ENCODE measurements at places on chromosomes 4 and X.
A peak's percentile ranks its signal among the peaks of the same experiment; 100 is the strongest.

DNA sequence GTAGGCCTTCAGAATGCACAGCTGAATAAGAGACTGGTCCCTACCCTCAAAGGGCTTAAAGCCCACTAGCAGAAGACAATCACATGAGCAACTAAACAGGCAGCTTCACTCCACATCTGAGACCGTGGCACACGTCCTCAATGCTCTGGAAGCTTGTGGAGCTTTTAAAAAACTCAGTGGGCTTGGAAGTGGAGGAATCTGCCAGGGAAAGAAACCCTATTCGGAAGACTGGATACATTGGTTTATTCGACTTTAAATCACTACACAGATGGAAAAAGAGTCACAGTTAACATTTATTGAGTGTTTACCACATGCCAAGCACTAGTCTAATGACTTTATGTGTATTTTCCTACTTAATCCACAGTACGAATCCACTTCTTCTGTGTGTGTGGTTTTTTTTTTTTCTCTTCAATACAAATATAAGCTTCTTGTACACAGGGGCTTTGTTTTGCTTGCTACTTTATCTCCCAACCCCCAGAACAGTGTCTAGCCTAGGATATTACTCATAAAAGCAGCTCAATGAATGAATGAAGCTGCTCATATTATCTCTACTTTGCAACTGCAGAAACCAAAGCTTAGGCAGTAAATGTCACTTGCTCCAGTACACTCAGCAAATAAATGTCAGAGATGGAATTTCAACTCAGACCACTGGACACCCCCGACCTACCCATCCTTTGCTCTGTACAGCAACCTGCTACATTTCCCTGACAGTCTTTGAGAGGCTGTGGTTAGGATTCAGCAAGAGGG is 137.7 kb downstream of the LDB2 start:
- DNase-seq, result no peak

GRCh38 chrX:17521871-17522693 is 147.1 kb downstream of the NHS start:
- DNase-seq, result no peak

- no peak for DNase-seq
Observed at GRCh38 chrX:39734174-39734776, 363.5 kb downstream of the BCOR start.

DNA sequence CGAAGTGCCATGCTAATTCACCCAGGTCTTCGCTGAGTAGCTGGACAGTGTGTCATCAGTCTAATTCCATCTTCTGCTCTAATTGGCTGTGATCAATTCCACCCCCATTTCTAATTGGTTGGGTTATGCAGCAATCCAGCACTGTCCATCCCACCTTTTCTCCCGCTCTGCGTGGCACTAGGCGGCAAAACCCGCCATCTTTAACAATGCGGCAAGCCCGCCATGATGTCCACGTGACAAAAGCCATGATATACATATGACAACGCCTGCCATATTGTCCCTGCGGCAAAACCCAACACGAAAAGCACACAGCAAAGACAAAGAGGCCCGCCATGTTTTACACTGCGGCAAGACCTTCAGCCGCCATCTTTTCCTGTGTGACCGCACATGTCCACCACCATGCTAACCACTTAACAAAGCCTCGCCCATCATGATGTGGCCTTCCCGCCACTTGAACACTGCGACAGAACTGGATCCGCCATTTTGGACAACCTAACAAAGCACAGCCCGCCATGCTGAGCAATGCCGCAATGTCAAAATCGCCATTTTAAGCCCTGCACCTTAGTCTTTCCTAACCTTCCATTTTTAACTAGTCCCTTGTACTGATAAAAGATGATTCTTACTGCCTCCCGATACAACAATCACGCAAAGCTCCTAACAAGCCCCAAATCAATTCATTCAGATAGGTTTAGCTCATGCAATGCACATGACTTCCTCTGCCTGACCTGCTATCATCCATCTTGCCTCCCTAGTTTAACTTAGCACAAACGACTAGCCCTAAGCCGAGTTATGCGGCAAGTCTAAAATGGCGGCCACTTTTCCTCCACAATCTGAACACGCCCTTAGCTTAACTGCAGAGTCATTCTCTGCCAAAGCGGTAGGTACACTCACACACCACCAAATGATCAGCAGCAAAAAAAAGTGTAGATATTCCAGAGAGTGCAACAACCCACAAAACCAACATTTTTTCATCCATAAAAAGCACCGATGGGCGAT is 288.3 kb downstream of the CHIC1 start:
- DNase-seq, result peak; percentile 68

- no peak for DNase-seq
Observed at GRCh38 chr4:170599894-170600293, 510.1 kb upstream of the AADAT start.

DNA sequence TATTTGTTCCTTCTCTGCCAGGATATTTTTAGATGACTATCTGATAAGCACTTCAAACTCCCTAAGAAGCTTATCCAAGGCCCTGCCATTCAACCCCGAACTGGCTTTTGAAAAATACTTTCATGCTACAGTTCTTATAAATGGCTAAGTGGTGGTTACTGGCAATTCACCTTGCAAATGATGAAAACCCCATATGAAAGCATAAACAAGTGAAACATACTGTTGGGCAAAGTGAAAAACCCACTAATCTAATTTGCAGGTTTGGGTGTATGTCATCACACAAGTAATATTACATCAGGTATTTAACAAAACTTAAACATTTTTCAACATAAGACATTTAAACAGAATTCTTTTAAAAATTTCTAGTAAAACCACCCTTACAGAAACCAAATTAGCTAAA is 31.1 kb downstream of the TAPT1 start:
- no peak for DNase-seq

DNA sequence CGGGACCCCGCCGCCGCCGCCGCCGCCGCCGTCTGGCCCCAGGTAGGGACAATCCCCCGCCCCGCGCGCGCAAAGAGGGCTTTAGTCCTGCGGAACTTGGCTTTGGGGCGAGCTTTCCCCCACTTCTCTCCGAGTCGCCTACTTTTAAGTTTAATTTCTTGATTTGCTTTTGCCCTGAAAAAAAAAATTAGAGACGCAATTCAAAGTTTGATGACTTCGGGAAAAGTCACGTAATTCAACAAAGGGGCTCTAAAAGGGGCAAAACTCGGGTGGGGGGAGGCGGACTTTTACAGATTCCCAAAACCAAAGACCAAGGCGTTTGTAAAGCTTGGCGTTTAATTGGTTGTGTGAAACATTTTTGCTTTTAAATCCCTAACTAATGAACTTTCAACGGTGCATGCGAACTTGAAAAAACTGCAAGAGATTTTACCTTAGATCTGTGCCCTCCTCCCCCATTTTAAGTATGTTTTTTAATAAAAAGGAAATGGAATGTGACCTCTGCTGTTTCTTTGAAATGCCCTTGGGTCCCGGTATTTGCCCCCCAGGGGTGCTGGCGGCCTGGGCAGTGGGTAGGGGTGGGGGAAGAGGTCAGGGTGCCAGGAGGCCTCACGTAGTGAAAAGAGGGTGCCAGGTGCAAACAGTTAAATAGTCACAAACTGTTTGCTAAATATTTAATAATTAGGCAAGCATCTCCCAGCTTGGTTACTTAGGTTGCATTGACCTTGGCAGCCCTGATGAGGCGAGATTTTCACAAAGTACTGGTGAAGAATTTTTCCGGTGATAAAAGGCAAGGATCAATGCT is 209.7 kb downstream of the NWD2 start:
- no peak for DNase-seq

DNA sequence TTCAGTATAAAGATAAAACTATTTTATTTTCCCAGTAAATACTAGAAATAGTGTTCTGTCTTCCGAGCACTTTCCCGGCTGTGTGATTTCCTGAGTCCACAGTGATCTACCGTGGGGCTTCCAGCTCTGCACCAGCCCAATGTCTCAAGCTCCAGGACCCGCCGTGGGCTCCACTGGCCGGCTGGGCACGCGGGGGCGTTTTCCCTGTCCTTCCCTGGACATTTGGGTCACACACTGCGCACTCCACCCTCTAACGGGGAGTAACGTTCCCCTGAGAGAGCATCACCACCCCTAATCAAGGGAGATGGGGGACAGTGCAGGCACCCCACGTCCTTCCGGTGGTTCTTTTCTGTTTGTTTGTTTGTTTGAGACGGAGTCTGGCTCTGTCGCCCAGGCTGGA is 844.6 kb upstream of the FRG1 start:
- no peak for DNase-seq

- no peak for DNase-seq
Observed at GRCh38 chrX:25275159-25275558, 259.4 kb upstream of the ARX start.

GRCh38 chrX:71612256-71612655 is 6.1 kb downstream of the CXCR3 start:
- DNase-seq, result no peak

DNA sequence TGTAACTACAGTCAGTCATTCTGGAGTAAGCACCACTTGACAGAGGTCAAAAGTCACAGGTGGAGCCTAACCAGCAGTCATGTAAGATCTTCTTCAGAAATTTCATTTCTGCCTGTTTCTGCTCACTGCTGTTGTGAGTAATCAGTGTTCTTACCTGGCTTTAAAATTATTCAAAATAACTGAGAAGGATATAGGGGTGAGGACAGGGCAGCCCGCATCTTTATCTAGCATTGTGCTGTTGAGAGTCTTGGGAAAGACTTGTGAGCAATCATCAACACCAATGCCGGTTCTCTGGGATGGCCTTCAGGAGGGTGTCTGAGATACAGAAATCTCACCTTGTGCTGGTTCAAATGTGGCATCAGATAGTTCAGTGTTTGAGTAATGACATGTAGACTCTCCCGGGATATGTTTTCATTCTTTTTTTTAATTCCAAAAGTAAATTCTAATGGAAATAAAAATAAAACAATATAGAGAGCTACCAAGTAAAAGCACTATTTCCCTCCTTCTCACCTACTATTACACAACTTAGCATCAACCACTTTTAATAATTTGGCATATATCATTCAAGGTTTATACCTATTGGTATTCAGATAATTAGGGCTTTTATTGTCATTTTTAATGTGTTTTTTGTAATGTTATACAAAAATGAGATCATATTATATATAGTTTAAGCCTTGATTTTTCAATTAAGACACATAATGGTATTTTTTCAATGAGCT is 37.1 kb downstream of the AREG start:
- DNase-seq, result no peak

GRCh38 chrX:4805502-4805901 is 1092.1 kb upstream of the PRKX start:
- no peak for DNase-seq

DNA sequence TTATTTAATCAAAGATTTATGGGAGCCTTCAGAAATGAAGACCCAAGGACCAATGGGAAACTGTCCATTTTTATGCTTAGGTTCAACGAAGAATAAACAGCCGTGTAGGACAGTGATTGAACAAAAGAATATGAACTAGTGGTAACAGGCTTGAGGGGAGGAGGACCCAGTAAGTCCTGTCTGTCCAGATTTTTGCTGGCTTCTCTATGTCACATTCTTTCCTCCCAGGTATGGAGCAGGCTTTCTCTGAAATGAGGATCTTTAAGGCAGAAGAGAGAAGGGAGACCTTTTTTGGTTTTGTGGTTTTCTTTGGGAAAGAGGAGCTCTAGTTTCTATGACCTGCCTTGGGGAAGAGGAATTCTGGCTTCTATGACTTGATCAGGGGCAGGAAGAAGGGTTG is 74.1 kb downstream of the BANK1 start:
- DNase-seq, result no peak

DNA sequence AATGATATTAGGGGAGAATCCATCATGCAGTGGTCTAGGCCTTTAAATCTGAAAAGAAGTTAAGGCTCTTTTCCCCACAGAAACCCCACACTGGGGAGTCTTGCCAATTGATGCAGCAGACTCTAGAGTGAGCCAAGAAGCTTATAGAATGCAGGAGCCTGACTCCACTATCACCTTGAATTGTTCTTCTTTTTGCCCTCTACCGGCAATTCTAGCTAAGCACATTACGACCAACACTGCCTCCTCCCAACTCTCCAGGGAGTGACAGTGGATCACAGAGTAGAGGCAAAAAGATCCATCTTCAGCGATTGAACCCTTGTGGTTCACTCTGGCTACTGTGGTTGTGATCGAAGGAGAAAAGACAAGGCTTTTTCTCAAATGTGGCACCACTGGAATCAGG is 331.5 kb downstream of the NKX6-1 start:
- no peak for DNase-seq

Data from NCI-H1417 treated with DMSO at 0.1 percent for 48 hours (cell line).